T47D (cell line): ENCODE measurements at places on chromosomes 5 and 9.

DNA sequence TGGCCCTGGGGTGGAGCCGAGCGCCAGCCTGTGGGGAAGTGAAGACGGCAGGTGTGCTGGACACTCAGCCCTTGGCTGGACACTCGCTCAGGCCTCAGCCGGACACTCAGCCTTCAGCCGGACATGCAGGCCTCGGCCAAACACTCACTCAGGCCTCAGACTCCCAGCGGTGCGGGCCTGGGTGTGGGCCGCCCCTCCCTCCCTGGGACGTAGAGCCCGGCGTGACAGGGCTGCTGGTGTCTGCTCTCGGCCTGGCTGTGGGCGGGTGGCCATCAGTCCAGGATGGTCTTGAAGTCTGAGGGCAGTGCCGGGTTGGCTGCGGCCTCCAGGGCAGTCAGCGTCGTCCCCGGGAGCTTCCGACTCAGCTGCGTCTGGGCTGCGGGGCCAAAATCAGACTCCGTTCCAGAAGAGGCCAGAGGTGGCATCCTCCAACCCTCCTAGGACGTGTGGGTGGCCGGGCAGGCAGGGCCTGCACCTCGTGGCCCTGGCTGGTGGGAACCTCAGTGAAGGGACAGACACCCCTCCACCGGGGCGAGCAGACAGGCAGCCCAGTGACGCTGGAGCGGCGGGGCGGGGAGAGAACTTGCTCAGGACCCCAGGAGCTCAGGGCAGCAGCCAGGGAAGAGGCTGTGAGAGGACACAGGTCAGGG, 28.4 kb downstream of the SLC6A18 start:
- no peak for DNase-seq

GRCh38 chr5:180006141-180006540, 65.4 kb downstream of the RNF130 start:
- no peak for DNase-seq

DNA sequence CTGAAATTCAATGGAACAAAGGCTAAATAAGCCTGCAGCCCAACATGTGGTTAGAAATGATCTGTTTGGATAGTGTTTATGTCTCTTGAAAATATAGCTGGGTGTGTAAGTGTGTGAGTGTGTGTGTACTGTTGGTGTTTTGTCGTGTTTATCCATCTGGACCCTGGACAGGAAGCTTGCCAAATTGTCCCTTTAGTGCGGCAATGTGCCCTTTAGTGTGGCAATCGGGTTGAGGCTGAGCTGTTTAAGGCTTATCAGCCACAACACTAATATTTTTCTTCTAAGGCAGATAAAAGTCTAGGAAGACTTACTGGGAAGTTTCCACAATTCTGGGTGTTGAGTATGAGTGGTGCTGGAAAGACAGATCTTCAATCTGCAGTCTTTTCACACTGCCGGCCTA, 180.2 kb downstream of the YTHDC2 start:
- no peak for DNase-seq

- DNase-seq = peak; percentile 47
Measured at GRCh38 chr9:111914749-111915424, 18.3 kb downstream of the UGCG start.

GRCh38 chr5:27748847-27749246, 710.5 kb upstream of the CDH9 start:
- no peak for DNase-seq

- no peak for DNase-seq
Measured at GRCh38 chr9:93089024-93089423, 7.0 kb upstream of the CARD19 start.

DNA sequence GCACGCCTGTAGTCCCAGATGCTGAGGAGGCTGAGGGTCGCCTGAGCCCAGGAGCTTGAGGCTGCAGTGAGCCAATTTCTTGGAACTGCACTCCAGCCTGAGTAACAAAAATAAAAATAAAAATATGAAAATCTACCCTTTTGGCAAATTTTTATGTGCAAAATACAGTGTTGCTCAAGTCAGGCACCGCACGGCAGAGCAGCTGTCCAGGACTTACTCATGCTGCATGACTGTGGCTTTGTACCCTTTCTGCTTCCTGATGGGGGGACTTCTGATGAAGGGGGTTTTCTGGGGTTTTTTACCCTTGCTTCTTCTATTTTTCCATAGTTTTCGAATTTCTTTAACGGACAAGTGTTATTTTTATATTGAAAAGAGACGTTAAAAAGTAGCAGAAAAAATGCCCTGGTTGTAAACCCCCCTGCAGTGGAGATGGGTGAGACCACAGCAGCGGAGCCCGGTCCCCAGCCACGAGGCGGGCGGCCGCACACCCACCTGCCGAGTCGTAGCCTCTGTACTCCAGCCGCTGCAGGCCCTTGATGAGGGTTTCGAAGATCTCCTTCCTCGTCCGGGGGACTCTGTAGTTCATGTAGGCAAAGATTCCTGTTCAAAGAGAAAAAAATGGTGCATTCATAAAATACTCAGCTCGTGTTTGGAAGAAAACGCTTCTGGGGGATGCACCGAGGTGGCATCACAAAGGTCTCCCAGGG, 15.0 kb downstream of the GFPT2 start:
- no peak for DNase-seq

GRCh38 chr5:82885627-82886389, 191.4 kb downstream of the TMEM167A start:
- DNase-seq = no peak

DNA sequence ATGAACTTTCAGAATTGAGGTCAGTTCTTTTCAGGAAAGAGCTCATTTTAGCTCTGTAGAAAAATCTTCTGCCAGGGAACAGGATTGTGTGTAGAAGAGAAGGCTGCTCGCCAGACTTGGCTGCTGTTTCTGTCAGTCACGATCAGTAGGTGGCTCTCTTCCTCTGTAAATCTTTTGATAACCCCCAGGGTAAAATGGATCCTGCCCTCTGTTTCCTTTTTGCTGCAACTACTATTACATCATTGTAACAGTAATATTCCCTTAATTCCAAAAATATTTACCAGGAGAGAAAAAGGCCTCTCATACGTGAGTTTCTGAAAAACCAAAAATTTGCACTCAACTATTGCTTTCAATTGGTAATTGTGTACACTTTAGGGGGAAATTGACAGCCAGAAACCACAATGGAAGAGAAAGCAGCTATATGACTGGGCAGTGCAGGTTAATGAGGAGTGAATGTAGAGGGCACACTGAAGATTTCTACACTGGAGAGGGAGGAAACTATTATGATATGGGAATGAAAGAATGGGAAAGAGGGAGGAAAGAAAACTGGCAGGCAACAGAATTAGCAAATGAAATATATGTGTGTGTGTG, 12.3 kb downstream of the IFNA21 start:
- no peak for DNase-seq

DNA sequence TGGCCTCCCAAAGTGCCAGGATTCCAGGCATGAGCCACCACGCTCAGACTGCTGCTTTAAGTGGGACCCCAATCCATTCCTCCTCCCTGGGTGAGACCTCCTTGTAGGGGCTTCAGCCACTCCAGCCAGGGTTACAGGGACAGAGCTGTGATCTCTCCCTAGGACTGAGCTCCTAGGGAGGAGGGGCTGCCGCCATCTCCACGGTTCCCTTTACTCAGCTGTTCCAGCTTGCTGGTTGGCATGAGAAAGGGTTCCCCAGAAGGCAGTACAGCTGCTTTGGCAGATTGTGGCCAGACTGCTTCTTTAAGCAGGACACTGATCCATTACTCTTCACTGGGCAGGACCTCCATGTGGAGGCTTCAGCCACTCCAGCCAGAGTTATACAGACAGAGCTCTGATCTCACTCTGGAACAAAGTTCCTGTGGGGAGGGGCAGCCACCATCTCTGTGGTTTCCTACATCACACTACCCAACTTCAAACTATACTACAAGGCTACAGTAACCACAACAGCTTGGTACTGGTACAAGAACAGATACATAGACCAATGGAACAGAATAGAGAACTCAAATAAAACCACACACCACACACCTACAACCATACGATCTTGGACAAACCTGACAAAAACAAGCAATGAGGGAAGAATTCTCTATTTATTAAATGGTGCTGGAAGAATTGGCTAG, 7.2 kb downstream of the INSL6 start:
- no peak for DNase-seq

DNA sequence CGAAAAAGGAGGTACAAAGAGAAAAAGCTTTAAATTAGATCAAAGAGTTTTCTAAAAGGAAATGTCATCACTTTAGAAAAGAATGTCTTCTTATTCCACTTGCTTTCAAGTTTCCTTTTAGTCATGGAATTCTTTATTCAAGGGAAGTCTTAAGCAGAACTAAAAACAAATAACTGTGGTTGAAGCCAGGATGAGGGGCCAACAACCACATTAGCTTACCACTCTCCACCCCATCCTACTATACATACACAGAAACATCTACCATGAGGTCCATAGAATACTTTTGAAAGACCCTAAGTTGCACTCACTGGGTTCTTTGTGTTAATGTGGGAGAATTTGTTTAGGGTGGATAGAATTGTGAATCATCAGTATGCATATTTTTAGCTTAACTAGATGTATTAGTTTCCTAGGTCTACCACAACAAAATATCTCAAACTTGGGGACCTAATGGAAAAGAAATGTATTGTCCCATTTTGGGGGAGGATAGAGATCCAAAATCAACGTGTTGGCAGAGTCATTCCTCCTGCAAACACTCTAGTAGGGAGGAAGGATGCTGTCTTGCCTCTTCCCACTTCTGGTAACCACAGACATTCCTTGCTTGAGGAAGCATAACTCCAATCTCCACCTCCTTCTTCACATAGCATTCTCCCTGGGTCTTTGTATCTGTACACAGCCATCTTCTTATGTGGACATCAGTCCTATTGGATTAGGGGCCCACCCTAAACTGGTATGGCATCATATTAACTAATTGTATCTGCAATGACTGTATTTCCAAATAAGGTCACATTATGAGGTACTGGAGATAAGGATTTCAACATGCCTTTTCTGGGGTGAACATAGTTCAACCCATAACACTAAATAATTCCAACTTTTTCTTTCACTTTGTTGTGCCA, 239.4 kb downstream of the LURAP1L start:
- DNase-seq = no peak

GRCh38 chr9:121618504-121618903, 32.9 kb upstream of the DAB2IP start:
- DNase-seq = no peak

- DNase-seq = no peak
Measured at GRCh38 chr5:34858790-34859189, 19.8 kb downstream of the TTC23L start.

GRCh38 chr9:89743216-89743572, 138.4 kb downstream of the GADD45G start:
- no peak for DNase-seq

DNA sequence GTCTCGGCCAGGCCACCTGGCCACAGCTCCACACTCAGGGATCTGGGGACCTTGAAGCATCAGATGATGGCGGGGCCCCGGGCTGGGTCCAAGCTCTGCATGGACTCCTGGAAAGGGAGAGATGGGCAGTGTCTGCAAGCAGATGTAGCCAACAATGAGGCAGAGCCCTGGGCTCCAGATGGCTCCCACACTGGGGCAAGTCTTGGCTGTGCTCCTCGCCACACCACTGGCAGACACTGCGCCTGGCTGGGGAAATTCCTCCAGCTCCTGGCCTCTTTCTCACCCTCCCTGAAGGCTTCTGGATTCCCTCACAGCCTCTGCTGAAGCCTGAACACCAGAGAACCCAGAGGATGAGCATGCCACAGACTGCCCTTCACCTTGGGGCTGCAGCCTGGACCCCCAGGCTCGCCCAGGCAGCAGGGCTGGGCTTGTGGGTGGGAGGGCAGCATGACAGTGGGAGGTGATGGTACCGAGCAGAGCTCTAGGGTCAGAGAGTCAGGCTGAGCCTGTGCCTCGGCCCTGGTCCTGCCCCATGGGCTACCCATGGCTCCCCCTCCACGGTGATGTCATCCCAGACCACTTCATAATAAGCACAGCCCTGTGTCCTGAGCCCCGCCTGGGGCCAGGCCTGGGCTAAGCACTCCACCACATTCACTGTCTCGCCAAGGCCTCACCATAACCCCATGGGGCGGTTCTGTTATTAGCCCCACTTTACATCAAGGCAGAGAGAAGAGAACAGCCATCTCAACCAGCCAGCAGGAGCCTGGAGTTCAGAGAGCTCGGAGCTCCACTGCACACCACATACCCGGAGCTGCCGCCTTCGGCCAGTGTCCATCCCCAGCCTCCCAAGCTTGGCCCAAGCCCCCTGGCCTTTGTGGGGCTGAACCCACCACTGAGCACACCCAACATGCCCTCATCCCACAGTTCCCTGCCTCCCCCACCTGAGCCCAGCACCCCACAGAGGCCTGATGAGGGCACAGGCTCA, 62.2 kb upstream of the ADAMTS2 start:
- DNase-seq = no peak

- DNase-seq = no peak
Measured at GRCh38 chr5:168375214-168375613, 83.8 kb downstream of the WWC1 start.

GRCh38 chr9:95138474-95138873, 179.0 kb downstream of the FANCC start:
- no peak for DNase-seq

DNA sequence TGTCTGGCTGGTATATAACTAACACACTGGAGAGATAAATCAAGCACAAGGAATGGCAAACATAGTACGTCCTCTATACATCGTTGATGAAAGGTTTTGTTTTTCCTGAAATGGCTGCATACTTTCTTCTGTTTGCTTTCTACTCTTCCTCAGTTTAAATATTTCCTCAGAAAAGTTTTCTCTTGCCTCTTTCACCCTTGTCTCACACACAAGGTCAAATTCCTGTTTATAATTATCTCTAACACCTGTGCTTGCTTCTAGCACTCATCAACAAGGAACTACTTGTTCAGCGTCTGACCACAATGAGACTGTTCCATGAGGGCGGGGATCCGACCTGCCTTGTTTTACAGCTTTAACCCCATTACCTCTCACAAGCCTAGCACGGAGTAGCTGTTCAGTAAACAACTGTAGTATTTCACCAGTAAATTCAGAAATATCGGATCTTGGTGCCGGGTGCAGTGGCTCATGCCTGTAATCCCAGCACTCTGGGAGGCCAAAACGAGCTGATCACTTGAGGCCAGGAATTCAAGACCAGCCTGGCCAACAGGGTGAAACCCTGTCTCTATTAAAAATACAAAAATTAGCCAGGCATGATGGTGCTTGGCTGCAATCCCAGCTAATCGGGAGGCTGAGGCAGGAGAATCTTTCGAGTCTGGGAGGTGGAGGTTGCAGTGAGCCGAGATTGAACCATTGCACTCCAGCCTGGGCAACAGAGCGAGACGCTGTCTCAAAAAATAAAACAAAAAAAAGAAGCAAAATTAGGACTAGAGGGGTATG, 37.0 kb downstream of the NR6A1 start:
- peak; percentile 88 for DNase-seq

DNA sequence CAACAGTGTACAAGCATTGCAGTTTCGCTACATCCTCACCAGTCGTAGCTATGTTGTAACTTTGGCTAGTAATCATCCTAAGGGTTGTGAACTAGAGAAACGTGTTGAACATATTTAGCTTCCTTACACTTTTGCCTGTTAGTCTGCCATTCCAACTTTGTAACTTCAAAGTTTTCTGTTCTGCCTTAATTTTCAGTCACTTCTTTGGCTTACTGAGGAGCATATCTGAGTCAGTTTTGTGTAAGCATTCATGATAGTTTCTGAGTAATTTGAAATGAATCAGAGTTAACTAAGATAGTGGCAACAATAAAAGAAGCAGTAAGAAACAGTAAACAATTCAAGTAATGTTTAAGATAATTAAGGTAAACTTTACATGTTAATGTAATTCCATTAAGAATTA, 58.9 kb upstream of the MCCC2 start:
- DNase-seq = no peak

GRCh38 chr9:133585481-133586351, 23.5 kb downstream of the FAM163B start:
- DNase-seq = no peak
